ENCODE measurements at places on chromosomes 11 and 22. TPM values are rescaled to one million over a fixed set of nuclear protein-coding genes. Genes with fewer than 3 reads are reported as not detected.

Gene TPBGL
- 0.31 TPM for total RNA-seq

Gene CHST1
- 2.3 TPM for total RNA-seq

Gene LRRC32
- 37.6 TPM for total RNA-seq

Gene BEST1
- 4.0 TPM for total RNA-seq

Gene CYB5R2
- 1.2 TPM for total RNA-seq

Gene ADAMTS8
- 45.6 TPM for total RNA-seq

Gene C11orf91
- total RNA-seq = not detected

Gene API5
- total RNA-seq = 106 TPM

Gene OR51B2
- not detected for total RNA-seq

Gene MUC5AC
- total RNA-seq = 0.02 TPM

Gene NAALADL1
- 21.8 TPM for total RNA-seq

Gene TUBA8
- total RNA-seq = 1.3 TPM

Gene ABCC8
- total RNA-seq = 0.62 TPM

GRCh38 chr11:33329705-33330329 is 72.6 kb downstream of the HIPK3 start:
- no peak for ATAC-seq

DNA sequence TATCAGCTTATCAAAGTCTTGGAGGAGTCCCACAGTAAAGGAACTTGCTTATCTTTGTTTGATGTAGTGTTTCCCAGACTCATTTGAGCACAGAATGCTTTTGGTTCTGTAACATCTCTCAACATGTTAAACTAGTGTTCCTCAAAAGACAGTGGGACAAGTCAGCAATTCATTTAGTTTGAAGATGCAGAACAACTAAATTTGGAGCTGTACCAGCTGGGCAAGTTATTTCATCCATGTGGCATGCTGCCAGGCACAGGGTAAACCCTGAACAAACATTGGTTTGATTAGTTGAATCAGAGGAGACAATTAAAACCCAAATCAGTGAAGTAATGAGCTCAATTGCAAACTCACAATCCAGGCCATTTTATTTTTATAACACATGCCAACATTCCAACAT is 141.2 kb downstream of the CSNK2A3 start:
- no peak for ATAC-seq

DNA sequence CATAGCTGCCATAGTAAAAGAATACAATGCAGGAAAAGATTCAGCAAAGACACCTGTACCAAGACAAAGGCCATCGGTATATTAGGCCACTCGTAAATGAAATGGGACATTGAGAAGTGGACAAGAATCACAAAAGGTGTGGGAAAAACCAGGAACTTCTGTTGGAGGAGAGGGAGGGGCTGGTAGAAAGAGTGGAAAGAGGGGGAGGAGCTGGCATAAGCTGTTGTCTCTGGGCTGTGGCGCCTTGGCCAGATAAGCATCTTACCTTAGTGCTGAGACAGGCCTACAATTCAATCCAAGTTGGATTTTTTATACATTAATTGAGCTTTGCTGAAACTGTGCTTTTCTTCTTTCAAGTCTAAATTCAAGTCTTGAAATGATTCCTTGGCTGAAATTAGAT is 37.1 kb downstream of the ZNF202 start:
- no peak for ATAC-seq

GRCh38 chr11:119491753-119492510 is 69.0 kb upstream of the THY1 start:
- no peak for ATAC-seq

- ATAC-seq = no peak
Observed at GRCh38 chr22:33204408-33204807, 146.2 kb upstream of the SYN3 start.

GRCh38 chr11:10211470-10211869 is 82.5 kb downstream of the SBF2 start:
- no peak for ATAC-seq

DNA sequence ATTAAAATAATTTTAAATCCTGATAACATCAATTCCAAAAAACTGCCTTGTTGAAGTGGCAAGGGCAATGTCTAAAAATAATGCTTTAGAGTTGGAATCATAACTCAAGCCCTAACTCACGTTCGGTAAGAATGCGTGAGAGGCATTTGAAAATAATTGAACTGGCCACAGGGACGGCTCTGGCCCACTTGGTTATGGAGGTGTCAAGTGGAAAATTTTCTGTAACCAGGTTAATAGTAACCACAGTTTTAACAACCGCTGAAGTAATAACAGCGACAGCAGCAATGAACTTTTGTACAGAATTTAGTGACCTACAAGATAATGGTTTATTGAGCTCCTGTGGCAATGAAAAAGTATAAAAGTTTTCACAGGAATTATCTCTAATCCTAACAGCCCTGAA is 79.4 kb downstream of the ETS1 start:
- no peak for ATAC-seq

DNA sequence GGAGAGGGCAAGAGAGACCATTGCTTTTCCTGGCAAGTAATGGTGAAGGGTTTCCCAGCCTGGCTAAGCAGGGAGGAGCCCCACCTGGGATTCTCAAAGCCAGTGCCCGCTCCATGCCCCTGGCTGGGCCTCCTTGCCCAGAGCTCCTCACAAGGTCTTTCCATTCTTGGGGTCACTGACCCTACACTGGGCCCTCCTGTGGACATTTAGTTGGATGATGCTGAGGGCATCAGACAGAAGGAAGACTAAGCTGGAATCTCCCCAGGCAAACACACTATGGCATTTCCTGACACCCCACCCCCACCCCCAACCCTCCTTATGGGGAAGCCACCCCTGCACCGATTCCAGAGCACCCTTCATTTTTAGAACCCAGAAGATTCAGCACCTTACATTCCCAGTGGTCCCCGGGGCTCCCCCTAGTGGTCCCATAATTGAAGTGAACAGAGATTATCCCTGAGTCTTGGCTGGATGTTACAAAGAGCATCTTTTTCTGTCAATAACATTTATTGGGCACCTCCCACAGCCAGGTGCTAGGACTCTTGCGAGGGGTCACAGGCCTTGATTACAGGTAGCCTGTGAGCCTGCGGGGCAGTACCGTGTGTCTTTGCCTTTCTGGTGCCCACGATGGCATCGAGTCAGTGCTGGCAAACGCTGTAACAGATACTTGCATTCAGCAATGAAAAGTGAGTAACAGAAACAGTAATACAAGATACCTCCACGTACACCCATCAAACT is 548.5 kb downstream of the BUD13 start:
- ATAC-seq = no peak

DNA sequence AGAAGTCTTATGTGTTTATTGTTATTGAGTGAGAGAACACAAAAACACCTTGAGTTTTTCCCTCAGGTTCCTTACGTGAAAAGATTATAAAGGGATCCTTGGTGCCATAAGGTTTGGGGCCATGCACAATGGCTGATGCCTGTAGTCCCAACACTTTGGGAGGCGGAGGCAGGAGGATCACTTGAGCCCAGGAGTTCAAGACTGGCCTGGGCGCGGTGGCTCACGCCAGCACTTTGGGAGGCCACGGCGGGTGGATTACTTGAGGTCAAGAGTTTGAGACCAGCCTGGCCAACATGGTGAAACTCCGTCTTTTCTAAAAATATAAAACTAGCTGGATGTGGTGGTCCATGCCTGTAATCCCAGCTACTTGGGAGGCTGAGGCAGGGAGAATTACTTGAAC is 5.4 kb downstream of the SMDT1 start:
- ATAC-seq = no peak

DNA sequence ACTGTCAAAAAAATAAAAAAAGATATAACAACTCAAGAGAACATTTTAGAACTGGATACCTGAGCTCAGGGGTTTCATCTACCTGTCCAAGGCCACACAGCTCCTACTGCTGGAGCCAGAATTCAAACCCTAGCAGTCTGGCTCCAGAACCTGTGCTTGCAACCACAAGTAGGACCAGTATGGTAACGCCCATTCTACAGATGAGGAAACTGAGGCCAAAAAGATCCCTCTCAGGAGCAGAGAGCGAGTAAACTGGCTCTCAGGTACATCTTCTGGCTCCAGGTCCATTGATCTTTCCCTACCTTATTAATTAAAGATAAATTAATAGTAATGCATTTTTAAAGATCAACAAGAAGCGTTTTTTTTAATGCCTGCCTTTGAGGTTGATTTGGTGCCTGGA is 19.2 kb downstream of the P2RX3 start:
- ATAC-seq = no peak

DNA sequence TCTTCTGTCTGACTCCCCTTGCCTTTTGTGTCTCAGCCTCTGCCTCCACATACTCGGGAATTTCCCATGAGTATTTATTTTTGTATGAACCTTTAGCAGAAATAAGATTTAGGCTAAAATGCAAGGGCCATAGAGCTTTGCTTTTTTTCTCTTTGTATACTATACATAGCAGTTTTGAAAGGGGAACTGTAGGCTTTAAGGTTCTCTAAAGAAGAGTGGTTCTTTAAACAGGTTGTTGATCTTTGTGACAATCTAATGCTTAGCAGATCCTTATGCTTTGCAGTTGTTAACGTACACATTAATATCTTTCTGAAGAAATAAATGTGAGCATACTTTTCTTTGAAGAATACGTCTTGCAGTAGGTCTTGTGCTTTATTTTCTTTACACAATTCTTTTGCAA is 35.0 kb downstream of the TBCEL start:
- no peak for ATAC-seq

GRCh38 chr11:88332851-88333250 is 4.7 kb downstream of the CTSC start:
- no peak for ATAC-seq

DNA sequence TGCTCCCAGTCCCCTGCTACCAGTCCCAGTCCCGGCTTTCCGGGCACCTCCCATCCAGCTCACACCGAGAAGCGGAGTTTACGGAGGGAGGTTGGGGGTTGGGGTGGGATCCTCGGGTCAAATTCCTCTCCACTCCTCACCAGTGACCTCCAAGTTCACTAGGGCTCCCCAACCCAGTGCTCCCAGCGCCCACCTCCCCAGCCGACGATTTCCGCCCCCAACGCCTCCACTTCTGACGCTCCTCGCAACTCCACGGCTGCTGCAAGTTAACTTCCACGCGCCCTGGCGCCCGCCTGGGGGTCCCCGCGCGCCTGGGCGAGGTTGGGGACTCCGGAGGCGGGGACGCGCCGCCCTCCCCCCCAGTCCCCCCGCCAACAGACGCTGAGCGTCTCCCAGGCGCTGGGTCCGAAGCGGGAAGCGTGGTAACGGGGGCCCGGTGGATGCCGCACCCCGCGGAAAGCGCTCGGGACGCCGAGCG is 526 bp downstream of the TPST2 start:
- ATAC-seq = no peak

- ATAC-seq = no peak
Observed at GRCh38 chr11:122804161-122804560, 34.1 kb upstream of the CRTAM start.

GRCh38 chr11:120108154-120108784 is 29.6 kb downstream of the TRIM29 start:
- ATAC-seq = peak; percentile 73

DNA sequence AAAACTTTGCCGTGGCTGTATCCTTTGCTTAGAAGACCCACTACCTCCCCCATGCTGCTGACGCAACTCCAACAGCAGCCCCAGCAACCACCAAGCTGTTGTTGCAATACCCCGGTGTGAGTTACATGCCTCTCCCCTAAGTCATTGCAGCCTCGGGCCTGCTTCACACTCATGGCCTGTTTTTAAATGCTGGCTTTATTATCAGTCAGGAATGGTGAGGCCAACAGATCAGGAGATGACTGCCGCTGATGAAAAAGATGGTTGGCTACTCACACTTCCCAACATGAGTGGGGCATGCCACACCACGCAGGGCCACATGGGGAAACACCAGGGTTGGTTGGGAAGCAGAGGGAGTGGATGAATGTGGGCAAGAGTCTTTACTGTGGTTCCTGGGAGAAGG is 171.5 kb upstream of the SYT13 start:
- ATAC-seq = no peak

DNA sequence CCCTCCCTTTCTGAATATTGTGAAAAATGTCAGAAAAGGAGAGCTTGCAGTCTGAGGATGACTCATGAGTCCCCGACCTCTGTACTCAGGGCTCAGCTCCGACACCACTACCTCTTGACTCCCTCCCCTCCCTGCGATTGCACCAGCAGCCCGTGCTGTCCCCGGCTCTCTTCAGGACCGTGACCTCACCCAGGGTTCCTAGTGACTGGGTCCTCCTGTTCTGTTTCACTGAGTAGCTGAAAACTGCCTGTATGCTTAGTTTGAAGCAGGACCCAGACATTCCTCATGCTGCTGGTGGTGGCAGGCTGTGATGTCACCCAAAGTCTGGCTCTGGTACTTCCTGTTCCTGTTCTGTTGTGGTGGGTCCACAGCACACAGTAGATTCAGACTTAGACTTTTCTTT is 11.7 kb downstream of the PHRF1 start:
- ATAC-seq = peak; percentile 58

DNA sequence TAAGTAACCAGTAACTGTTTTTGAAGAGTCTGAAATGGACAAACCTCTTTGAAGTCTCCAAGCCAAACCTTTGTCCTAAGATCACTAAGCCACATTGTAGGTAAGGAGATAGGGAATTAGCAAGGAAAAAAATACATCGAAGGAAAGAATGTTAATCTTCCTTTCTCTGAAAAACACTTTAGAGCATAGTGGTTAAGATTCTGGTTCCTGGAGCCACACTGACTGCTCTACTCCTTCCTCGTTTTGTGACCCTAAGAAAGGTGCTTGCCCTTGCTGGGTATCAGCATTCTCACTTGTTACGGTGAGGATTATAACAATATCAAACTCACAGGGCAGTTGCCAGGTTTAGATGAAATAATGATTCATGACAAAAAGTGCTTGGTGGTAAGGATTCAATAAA is 104.0 kb downstream of the SIK3 start:
- no peak for ATAC-seq

DNA sequence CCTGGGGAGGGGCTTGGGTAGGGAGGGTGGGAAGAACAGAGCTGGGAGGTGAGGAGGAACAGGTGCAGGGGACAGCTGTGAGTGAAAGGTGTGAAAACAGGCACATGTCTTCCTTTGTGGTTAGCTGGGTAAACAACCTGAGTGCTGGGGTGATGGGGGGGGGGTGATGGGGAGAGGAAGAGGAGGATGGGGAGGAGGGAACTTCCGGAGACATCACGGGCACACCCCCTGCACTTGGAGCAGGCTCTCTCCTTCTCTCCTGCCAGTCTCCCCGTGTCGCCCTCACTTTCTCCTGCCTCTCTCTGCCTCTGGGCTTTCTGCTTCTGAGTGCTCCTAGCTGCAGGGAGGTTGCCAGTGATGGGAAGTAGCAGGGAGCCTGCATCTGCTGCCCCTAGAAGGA is 8.8 kb downstream of the CXCR5 start:
- ATAC-seq = no peak

All from gastroesophageal sphincter (tissue), 4 donors.